HepG2 (cell line): ENCODE measurements at places on chromosomes 16 and 17. TPM values are rescaled to one million over a fixed set of nuclear protein-coding genes. Genes with fewer than 3 reads are reported as not detected.

DNA sequence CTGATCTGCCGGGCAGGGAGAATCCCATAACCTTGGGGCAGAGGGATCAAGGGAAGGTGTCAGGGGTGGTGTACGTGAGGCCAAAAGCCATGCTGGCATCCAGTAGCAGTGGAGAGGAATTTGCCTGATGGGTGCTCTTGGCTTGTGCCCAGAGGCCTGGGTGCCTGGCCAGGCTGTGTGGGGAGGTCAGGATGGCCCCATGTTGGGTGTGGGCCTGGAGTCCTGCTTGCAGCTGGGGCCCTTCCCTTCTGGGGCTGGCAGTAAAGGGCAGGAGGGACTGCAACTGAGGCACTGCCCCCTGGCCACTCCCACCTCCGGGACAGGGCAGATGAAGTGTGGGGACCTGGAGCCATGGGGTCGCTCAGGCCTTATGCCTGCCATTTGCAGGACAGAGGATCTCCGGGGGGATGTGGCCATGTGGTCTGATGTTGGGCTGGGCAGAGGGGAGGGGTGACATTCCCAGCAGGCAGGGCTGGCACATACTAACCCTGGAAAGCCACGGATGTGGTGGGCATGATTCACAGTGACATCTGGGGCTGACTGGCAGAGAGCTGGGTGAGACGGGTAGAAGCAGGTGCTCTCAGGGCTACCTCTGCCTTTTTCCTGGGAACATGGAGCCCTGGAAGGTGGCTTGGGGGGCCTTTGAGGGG is 3.5 kb downstream of the FMNL1 start:
- DNase-seq, result no peak
- H3K27ac ChIP-seq, result no peak overlapping the region
- peaks cover 53% of the 10 kb centered on the region for H3K4me1 ChIP-seq
- H3K4me3 ChIP-seq, result no peak overlapping the region; the same call in 1 of the 2 replicates
- no peaks in the 10 kb centered on the region for H3K36me3 ChIP-seq

- H3K4me3 ChIP-seq, result no peak overlapping the region
- no peaks in the 10 kb centered on the region for H3K36me3 ChIP-seq
- no peak overlapping the region for H3K27ac ChIP-seq
- DNase-seq, result no peak
- no peaks in the 10 kb centered on the region for H3K27me3 ChIP-seq
Observed at GRCh38 chr16:12062343-12063003, 85.9 kb downstream of the SNX29 start.

KRTAP2-1 gene
- not detected in 2 replicates for total RNA-seq

TLCD2 gene
- 0.84 and 1.1 TPM in 2 replicates for total RNA-seq

DNA sequence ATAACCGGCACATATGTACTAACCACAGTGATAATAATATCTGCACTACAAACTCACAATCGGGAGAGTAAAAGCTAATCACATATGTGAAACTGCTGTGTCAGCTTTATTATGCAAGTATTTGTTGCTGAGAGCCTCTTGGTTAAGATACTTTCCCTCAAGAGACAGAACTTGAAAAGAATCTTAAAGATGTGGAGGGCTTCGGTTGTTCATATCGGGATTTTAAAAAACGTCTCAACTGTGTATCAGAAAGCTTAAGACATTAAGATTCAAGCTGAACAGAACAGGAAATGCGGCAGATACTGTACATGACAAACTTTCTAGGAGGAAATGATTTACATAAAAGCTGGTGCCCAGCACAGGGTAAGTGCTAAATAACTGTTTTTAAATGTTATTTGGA is 27.5 kb upstream of the HLF start:
- no peak for DNase-seq
- H3K27ac ChIP-seq, result no peak overlapping the region
- no peaks in the 10 kb centered on the region for H3K27me3 ChIP-seq
- H3K4me1 ChIP-seq, result peaks cover 23% of the 10 kb centered on the region
- no peaks in the 10 kb centered on the region for H3K36me3 ChIP-seq

- H3K4me1 ChIP-seq, result peaks cover 35% of the 10 kb centered on the region
- peaks cover 45% of the 10 kb centered on the region; the same call in 2 of the 3 replicates for H3K36me3 ChIP-seq
- no peaks in the 10 kb centered on the region for H3K27me3 ChIP-seq
- peak; percentile 89 for DNase-seq
Observed at GRCh38 chr16:89545831-89546574, 14.5 kb upstream of the RPL13 start.

DNA sequence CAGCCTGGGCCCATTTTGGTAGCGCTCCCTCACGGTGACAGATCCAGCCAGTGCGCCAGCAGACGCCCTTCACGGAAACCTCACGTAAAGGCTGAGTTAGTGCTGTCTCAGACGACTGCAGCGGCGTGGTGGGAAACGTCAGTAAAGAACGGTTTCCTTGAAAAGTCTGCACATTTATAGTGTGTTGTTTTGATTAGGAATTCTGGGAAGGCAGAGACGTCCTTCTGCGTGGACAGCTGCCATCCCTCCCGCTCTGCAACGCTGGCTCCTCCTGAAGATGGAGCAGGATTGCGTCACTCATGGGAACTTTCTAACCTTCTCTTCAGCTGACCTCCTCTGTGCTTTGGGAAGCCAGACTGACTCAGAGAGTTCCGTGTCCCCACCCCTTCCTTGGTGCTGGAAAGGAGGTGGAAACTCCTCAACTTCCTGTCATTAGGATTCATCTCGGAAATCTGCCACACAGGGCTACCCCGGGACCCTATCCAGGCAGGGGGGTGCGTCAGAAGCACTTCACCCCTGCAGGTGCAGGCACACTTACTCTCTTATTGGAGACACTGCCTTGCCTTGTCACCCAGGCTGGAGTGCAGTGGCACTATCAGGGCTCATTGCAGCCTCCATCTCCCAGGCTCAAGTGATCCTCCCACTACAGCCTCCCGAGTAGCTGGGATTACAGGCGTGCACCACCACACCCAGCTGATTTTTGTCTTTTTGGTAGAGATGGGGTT is 24.3 kb upstream of the CRISPLD2 start:
- no peak for DNase-seq
- no peak overlapping the region for H3K27ac ChIP-seq
- H3K27me3 ChIP-seq, result no peaks in the 10 kb centered on the region
- H3K4me1 ChIP-seq, result no peaks in the 10 kb centered on the region
- no peaks in the 10 kb centered on the region for H3K36me3 ChIP-seq

KRTAP4-1 gene
- not detected in 2 replicates for total RNA-seq

DNA sequence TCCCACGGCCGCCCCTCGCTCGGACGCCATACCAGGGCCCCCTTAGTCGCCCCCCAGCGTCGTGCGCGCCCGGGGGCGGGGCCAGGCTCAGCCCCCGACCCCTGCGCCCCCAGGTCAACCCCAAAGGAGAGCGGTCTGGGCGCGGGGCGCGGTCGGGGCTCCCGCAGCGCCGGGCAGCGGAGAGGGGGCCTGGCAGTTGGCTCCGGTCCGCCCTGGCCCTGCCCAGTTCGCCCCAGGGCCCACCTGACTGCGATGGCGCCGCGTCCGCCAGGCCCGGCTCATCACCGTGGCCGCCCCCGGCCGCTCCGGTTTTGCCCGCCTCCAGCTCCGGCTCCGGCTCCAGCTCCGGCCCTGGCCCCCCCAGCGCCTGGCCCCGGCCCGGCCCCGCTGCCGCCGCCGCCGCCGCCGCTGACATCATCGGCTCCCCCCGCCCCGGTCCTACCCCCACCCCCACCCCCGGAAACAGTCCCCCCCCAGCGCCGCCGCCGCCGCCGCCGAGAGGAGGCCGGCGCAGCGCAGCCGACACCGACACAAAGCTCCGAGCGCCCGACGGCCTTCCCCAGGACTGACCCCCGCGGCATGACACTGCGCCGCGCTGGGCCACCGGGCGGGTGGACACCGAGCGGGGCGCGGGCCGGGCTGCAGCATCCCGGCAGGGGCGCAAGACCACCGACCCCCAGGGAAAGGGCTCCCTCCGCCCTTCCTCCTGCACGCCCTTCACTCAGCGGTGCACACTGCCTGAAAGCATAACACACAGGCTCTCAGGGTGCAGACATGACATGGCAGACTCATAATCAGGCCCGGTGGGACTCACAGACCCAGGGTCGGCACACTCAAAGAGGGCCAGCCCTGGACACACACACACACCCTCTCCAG is at the start of gene ZBTB4:
Gene ZBTB4 (minus strand): TSS at position 419 of the 876 bp plus-strand sequence. CDS start 12,830 bp downstream, outside the sequence.
- peaks cover 74% of the 10 kb centered on the region for H3K4me1 ChIP-seq
- H3K4me3 ChIP-seq, result peak within 1 kb of the TSS; percentile 72
- no peaks in the 10 kb centered on the region for H3K36me3 ChIP-seq
- peak; percentile 59 for DNase-seq
- peak within 1 kb of the TSS; percentile 75 for H3K27ac ChIP-seq

DNA sequence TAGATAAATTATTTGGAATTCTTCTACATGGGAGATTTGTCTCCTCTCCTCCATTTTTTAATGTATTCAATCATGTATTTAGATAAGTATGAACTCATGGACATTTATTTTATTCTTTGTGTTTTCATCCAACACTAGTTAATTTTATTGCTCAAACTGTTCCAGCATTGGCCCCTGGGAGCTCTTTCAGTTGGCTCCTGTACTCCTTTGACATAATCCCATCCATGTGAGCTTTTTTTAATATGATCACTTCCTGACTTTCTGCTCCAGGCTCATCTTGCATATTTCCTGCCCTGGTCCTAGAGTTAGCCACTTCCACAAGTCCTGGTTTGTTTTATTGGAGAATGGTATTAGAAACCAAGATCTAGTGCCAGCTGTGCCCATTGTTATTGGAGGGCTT is 419.0 kb upstream of the CDH11 start:
- no peak overlapping the region for H3K4me3 ChIP-seq
- no peak for DNase-seq
- H3K27ac ChIP-seq, result no peak overlapping the region
- no peaks in the 10 kb centered on the region for H3K27me3 ChIP-seq

GRCh38 chr16:52491216-52491615 is 55.7 kb downstream of the TOX3 start:
- H3K27me3 ChIP-seq, result no peaks in the 10 kb centered on the region
- peaks cover 2% of the 10 kb centered on the region; the same call in 1 of the 2 replicates for H3K36me3 ChIP-seq
- peak overlapping the region; percentile 61 for H3K27ac ChIP-seq
- H3K4me1 ChIP-seq, result peaks cover 95% of the 10 kb centered on the region

TMEM238L gene
- not detected in 2 replicates for total RNA-seq

SLC16A11 gene
- total RNA-seq, result not detected in 2 replicates

- no peaks in the 10 kb centered on the region for H3K36me3 ChIP-seq
- H3K4me3 ChIP-seq, result no peak overlapping the region
- no peaks in the 10 kb centered on the region for H3K27me3 ChIP-seq
Observed at GRCh38 chr16:24836836-24837235, 8.9 kb upstream of the SLC5A11 start.

SOST gene
- not detected in 2 replicates for total RNA-seq

HAS3 gene
- total RNA-seq, result 0.04 TPM in 1 of 2 replicates, not detected in the other

GRCh38 chr16:25950586-25951281 is 259.0 kb downstream of the HS3ST4 start:
- no peaks in the 10 kb centered on the region for H3K4me1 ChIP-seq
- H3K27me3 ChIP-seq, result no peaks in the 10 kb centered on the region
- no peak overlapping the region for H3K4me3 ChIP-seq
- H3K27ac ChIP-seq, result no peak overlapping the region
- no peaks in the 10 kb centered on the region for H3K36me3 ChIP-seq

- no peaks in the 10 kb centered on the region for H3K27me3 ChIP-seq
- H3K4me1 ChIP-seq, result peaks cover 25% of the 10 kb centered on the region
- peaks cover 1% of the 10 kb centered on the region; the same call in 1 of the 2 replicates for H3K36me3 ChIP-seq
Observed at GRCh38 chr16:1791943-1792812, 1.3 kb downstream of the IGFALS start.

DNA sequence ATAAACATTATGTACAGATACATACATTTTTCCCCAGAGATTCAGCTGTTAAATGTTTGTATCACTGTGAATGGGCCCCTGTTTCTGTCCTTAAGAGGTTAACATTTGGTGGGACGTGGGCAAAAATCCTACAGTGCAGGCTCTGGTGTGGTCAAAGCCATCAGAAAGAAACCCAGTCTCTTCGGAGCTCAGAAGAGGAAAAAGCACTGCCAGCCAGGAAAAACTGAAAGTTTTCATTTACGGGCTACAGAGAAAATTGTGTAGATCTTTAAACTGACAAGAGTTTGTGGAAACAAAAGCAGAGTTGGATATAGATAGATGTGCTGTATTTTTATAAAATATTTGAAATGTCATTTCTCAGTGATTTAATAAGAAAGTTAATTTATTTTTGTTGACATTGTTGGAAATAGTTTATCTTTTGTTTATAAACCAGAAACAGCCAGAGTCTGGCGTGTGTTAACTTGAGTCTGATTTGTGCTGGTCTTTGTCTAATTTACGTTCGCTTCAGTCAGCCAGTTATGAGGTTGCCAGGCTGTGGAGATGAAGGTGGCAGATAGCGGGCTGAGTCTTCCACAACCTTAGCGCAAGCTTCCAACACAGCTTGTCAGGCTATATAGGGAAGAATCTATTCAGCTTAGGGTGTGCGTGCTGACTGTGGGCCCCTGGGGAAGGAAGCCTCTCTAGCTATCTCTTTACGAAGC is 9.5 kb upstream of the TEKT3 start:
- no peak for DNase-seq
- peaks cover 14% of the 10 kb centered on the region; the same call in 1 of the 2 replicates for H3K4me1 ChIP-seq
- H3K27me3 ChIP-seq, result no peaks in the 10 kb centered on the region; the same call in 1 of the 2 replicates
- H3K36me3 ChIP-seq, result no peaks in the 10 kb centered on the region
- H3K27ac ChIP-seq, result no peak overlapping the region
- H3K4me3 ChIP-seq, result no peak overlapping the region

- H3K36me3 ChIP-seq, result peaks cover 51% of the 10 kb centered on the region
- no peaks in the 10 kb centered on the region for H3K27me3 ChIP-seq
- H3K4me1 ChIP-seq, result peaks cover 16% of the 10 kb centered on the region
Observed at GRCh38 chr17:36510636-36511035, 24.0 kb downstream of the MYO19 start.

C1QTNF1 gene
- total RNA-seq, result 0.18 and 0.36 TPM in 2 replicates

- DNase-seq, result no peak
- no peak overlapping the region for H3K4me3 ChIP-seq
- no peak overlapping the region for H3K27ac ChIP-seq
- H3K4me1 ChIP-seq, result no peaks in the 10 kb centered on the region
Observed at GRCh38 chr16:65406116-65406515, 284.3 kb upstream of the CDH11 start.

STX4 gene
- 29.2 and 31.3 TPM in 2 replicates for total RNA-seq

DNA sequence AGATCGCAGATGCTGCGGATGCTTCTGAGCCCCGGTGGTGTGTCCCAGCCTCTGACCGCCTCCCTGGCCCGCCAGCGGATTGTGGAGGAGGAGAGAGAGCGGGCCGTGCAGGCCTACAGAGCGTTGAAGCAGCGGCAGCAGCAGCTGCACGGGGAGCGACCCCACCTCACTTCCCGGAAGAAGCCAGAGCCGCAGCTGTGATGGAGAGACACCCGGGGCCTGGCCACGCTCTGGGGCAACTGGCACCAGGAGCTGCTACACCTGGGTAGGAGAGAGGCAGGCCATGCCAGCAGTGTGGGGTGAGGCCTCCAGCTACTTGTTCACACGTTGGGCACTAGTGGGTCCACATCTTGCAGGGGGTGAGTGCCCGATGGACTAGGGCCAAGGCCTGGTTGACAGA is 6.0 kb downstream of the CCDC137 start:
- H3K36me3 ChIP-seq, result peaks cover 55% of the 10 kb centered on the region
- no peak overlapping the region for H3K27ac ChIP-seq
- H3K4me3 ChIP-seq, result no peak overlapping the region
- no peaks in the 10 kb centered on the region for H3K27me3 ChIP-seq

- H3K4me3 ChIP-seq, result no peak overlapping the region
- H3K36me3 ChIP-seq, result no peaks in the 10 kb centered on the region
- H3K27me3 ChIP-seq, result no peaks in the 10 kb centered on the region
- peaks cover 72% of the 10 kb centered on the region for H3K4me1 ChIP-seq
- no peak for DNase-seq
Observed at GRCh38 chr17:61353615-61354014, 46.0 kb upstream of the TBX2 start.
